T-helper 1 cell (primary cell): ENCODE measurements at places on chromosomes 7 and 10.

- no peak for DNase-seq
Observed at GRCh38 chr7:159040912-159041711, 103.6 kb downstream of the VIPR2 start.

- no peak for DNase-seq
Observed at GRCh38 chr7:42181566-42181965, 55.4 kb downstream of the GLI3 start.

DNA sequence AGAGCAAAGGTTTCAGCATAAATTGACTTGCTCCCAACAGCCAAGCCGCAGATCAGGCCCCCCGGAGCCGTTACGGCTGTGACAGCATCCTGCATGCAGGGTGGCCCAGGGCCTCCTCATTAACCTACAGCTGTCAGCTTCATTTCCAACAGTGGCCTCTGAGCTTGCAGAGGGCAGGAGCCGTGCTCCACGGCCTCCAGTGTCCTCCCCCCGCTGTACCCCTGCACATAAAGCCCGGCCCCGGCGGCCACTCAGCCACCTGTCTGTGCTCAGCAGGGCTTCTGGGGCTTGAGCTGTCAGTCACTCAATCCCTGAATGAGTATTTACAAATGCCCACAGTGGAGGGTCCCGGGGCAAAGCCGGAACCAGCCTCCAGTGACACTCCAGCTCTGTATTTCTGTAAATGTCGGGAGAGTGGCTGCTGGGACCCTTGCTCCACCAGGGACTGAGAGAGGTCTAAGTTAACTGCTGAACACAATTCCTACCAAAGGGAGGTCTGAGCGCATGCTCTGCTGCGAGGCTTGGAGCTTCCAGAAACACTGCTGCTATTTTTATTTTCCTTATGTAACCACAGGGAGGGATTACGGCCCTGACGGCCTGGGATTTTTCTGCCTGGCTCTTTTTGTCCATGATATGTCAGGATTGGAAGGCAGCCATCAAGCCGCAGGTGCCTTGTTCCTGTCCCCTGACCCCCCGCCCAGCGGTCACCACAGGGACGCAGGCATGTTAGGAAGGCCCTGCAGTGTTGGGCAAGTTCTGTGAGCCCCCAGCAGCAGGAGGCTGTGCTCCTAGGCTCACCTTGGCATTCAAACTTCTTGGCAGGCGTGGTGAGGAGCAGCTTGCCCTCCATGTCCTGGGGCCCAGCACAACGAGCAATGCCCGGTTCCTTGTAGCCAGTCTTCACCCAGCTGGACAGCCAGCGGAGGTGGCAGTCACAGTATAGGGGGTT lies 165.0 kb downstream of the SLIT1 start:
- no peak for DNase-seq

DNA sequence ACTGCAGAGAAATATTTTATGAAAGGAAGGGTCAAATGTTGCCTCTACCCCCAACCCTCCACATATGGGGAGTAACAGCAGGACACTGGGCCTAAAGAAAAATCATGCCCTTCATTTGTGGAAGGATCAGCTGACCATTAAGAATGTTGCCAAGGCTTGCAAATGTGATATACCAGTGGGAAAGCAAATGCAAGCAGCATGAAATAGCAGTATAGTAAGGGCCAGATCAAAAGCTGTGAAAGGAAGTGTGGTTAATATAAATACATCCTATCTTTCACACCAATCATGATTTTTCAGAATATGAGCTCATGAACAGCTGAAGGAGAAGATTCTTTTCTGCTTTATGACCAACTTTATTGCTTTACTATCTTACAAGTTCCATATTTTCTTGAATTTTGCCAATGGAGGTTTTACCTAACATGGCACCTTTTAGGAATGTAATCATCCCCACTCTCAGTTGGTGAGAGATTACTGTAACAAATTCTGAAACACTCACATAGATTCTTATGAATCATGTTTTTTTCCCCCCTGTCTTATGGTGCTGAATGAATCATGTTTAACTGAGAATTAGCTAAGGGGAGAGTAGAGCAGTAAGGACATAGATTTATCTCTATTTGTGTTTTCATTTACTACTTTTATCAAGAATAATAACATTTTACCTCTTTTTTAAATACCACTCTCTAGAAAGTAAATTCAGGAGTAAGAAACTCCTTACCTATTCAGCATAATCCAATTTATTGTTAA lies 12.1 kb upstream of the ATAD1 start:
- no peak for DNase-seq

GRCh38 chr7:130493275-130493873 lies 1.5 kb downstream of the MEST start:
- no peak for DNase-seq

- no peak for DNase-seq
Observed at GRCh38 chr7:66517212-66517909, 111.3 kb upstream of the KCTD7 start.

DNA sequence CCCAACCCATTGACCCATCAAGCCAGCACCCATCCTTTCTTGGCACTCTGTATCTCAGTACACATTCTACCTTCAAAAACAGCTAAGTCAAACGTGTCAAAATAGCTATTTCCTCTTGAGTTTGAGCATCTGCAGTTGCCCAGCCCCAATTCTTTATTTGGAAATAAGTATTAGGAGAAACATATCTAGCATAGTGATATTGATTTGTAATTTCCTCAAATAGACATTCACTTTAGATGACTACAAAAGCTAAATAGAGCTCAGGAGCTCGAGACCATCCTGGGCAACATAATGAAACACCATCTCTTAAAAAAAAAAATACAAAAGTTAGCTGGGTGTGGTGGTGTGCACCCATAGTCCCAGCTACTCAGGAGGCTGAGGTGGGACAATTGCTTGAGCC lies 59.2 kb upstream of the AGBL3 start:
- no peak for DNase-seq

- DNase-seq, result no peak
Observed at GRCh38 chr10:49113741-49114141, 1.6 kb downstream of the VSTM4 start.

- DNase-seq, result no peak
Observed at GRCh38 chr7:35498416-35498815, 196.5 kb downstream of the HERPUD2 start.
